ENCODE measurements at places on chromosomes 5 and 9. TPM values are rescaled to one million over a fixed set of nuclear protein-coding genes. Genes with fewer than 3 reads are reported as not detected.

Gene MINAR2
- total RNA-seq, result not detected

DNA sequence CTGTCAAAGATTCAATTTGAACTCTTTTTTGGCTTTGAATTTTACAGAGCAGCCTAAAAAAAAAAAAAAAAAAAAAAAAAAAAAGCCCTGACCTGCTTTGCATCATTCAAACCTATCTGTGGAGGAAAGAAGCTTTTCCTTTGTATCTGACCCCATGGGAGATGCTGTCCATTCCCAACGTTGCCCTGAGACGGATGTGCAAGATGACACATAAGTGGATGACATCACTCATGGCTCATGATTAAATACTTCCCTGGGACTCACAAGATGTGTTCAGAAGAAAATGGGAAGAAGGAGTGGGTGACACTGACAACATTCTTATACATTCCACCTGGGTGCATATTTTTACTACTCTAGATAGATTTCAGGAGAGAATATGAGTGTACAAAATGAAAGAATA is 245.7 kb upstream of the ELAVL2 start:
- DNase-seq, result no peak

- peak; percentile 79 for DNase-seq
These were observed 1.1 kb upstream of the GPSM1 start for GRCh38 chr9:136326061-136326760.

Gene IL3
- not detected for total RNA-seq

DNA sequence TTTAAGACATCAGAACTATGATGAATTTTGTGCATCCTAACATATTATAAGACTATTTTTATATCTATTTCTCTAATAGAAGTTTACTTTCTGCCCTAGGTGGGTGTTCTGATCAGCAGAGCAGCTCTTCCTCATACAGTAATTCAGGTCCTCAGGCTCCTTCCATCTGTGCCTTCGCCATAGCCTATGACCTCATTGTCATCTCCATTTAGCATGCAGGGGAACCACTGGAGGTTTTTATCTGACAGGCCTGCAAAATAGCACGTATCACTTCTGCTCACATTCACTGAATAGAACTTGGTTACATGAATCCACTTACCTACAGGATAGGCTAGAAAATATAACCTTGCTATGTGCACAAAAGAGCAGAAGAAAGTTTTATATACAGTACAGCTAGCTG is 159.4 kb upstream of the CCNH start:
- no peak for DNase-seq

GRCh38 chr5:108615216-108615615 is 132.5 kb upstream of the FER start:
- no peak for DNase-seq

Gene FOXD4L6
- not detected for total RNA-seq

DNA sequence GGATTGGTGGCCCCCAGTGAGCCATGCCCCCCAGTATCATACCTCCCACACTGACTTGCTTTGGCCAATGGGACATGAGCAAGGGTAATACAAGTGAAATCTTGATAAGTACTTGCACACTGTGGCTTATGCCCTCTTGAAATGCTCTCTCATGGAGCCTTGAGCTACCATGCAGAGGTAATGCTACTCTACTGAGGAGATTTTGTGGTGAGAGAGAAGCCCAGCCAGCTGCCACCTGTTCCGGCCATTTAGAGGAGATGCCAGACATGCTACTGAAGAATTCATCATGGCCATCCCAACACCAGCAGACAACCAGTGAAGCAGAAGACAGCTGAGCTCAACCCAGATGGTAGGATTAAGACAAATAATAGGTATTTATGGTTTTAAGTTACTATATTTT is 299.5 kb downstream of the MEF2C start:
- DNase-seq, result no peak

Gene ARL15
- total RNA-seq, result 5.4 TPM

Gene ECM2
- total RNA-seq, result 23.3 TPM

- DNase-seq, result peak; percentile 97
These were observed 85.0 kb downstream of the STK10 start for GRCh38 chr5:172102913-172103626.

GRCh38 chr5:50697739-50698138 is 31.3 kb downstream of the PARP8 start:
- DNase-seq, result no peak

DNA sequence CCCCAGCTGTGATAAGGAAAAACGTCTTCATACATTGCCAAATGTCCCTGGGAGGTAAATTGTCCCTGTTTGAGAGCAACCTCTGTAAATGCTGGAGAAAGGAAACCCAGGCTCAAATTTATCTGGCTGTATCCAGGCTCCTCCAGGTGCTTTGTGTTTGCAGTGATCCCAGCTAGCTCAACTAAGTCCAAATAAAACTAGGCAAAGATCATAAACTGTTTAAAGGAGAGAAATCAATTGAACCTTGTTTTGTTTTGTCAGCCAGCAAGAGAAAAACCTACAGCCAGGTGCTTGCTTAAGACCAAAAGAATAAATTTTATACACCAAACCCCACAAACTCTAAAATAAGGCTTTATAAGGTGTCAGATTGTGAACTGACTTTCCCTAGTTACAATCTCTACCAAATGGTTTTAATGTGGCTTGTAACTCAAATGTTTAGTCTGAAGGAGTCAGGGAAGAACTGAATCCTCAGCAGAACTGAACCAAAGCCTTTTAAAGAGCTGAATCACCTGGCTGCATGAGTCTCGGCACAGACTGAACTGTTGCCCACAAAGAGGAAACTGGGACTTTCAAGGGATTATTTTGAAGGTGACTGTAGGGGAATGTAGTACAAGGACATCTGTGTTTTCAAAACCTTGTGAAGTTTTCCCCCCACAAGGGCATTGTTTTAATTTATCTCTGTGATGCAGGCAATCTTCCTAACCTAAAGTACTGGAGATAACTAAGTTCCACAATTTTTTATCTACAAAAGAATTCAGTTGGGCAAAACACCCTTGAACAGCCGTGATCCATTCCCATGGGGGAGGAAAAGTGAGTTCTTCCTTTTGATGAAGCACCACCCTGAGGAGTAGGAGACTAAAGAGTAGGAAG is 201.7 kb upstream of the TARS1 start:
- DNase-seq, result peak; percentile 15

DNA sequence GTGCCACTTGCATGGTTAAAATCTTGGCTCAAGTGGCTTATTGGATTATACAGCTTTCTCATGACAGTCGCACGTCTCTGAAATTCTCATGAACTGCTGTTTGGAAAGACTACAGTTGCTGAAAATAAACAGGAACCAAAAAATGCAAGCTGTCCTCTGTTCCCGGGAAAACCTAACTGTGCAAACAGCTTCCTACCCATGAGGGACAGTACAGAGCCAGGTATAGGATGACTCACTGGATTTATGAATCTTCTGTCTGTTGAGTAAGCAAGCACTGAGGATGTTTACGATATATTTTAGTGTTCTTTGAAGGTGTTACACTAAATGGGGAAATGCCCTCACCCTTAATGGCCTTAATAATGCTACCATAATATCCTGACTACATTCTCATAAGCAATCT is 380.3 kb upstream of the TNC start:
- DNase-seq, result no peak

Gene PLCXD3
- total RNA-seq, result 13.0 TPM

DNA sequence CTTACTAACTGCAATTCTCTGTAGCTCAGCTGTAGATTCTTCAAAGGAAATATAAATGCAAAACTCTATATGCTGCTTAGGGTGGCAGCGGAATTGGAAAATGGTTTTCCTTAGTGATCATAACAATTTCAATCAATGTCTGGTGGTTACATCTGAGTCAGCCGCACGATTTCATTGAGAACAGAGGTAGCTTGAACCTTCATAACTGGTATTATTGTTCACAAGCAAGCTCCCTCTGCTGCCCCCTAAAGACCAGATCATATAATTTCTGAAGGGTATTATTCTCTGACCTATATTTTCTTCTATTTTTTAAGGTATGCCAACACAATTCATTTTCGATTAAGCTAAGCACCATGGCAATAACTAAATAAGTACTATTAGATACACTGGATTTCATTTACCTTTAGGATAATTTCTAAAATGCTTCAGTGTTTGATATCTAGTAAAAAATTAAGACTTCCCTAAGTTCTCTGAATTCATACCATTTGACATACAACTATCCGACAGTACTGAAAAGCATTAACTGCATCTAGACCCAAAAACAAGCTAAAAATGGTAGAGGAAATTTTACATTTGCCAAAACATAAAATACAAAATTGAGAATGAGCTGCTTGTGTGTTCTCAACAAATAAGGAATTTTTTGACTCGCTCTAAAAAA is 181.1 kb upstream of the SPEF2 start:
- DNase-seq, result peak; percentile 42

DNA sequence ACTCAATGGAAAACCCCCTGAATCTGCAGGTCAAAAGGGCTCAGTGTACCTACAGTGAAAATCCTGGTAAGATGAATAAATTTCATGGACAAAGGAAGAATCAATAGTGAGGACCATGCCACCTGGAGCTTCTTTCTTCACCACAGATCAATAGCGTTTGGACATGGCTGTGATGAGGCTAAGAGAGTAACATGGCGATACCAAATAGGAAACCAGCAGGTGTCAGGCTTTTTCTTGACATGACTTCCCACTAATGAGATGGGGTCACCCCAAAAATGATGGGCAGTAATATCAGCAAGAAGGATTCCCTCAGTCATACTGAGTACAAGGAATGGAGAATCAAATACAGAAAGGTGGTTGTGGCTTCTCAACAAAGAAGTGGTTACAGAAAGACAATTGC is 208.5 kb upstream of the PLPPR1 start:
- no peak for DNase-seq

Gene TLX3
- not detected for total RNA-seq

- DNase-seq, result peak; percentile 99
These were observed 48.2 kb upstream of the NFIB start for GRCh38 chr9:14362175-14362574.

GRCh38 chr5:170266570-170267381 is 30.8 kb downstream of the LCP2 start:
- DNase-seq, result no peak

DNA sequence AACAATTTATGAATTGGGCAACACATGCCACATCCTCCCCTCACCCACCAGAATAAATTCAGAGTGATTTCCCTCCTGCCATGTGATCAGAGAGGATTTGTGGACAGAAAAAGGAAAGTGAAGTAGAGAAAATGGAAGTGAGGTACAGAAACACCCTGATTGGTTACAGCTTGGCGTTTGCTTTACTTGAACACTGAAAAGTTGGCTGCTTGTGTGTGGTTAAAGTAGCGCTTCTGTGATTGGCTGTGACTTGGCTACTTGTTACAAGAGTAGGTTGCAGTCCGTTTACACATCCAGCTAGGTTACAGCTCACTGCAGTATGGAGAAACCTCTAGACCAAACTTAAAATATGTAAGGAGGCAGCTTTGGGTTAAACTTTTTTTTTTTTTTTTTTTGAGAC is 205.2 kb upstream of the ZNF608 start:
- no peak for DNase-seq

Gene FOXI1
- not detected for total RNA-seq

Gene IL5
- not detected for total RNA-seq

- peak; percentile 29 for DNase-seq
These were observed 148.0 kb upstream of the ADRA1B start for GRCh38 chr5:159768243-159768642.

- DNase-seq, result no peak
These were observed 62.6 kb upstream of the ZNF354B start for GRCh38 chr5:178797101-178797521.

Gene PCDHB12
- 0.18 TPM for total RNA-seq

DNA sequence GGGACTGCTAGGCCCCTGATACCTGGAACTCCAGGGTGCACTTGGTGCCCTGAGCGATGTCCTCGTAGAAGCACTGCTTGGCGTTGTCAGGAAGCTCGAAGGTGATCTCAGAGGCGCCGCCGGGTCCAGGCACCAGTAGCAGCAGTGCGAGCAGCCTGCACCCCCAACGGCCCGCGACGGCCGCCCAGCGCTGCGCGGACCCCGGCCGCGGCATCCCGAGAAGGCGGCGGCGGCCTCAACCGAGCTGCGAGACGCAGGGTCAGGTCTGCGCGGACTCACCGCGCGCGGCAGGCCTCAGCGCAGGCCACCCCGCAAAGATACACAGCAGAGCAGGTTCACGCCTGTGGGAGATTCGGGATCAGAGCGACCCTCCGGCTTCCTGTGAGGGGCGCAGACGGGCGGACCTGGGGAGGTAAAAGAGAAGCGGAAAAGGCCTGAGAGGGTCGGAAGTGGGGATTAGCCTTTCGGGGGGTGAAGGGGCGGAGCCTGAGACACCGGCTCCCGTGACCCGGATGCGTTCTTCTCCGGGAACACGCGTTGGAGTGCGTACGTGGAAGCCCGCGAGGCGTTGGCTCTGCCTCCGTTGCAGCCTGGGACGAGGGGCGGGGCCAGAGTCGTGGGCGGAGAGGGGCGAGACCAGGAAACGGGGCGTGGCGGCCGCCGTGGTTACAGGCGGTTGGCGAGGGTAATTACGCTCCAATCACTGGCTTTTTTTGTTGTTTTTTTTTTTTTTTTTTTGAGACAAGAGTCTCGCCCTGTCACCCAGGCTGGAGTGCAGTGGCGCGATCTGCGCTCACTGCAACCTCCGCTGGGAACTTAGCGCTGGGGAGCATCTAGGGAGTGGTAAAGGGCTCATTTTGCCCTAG is at the start of gene TMED7:
TSS of gene TMED7 (minus strand) at position 458 of the 866 bp plus-strand sequence. CDS start at position 214, 244 bp downstream.
- peak; percentile 97 for DNase-seq

GRCh38 chr9:79447308-79447605 is 124.5 kb upstream of the TLE4 start:
- no peak for DNase-seq

GRCh38 chr5:80871541-80871961 is 88.6 kb upstream of the RASGRF2 start:
- peak; percentile 20 for DNase-seq

GRCh38 chr5:83376461-83376860 is 95.1 kb upstream of the VCAN start:
- DNase-seq, result peak; percentile 55

DNA sequence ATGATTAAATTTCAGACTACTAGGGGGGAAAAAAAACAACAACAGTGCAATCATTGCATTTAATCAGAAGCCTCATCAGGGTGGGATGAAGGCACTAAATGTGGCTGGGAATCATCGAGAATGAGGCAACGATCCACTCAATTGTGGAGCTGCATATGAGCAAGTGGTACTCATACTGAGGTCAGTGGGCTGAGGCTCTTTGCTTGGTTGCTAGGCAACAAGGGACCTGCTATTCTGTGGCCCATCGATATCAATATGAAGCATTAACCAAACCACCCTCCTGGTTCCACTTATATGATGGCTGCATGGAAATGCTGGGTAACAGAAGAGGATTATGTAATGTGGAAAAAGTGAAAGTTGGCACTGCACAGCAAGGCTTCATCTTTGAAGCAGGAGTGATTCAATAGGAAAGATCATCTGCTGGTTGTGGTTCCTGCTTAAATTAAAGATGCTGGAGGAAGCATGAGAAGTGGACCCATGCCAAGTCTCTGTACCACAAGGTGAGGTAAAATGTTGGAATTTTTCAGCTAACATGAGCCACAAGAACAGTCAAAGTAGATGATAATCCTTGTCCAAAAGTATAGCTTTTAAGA is 159.8 kb upstream of the HMHB1 start:
- DNase-seq, result peak; percentile 45

GRCh38 chr5:64330728-64331231 is 165.1 kb downstream of the RNF180 start:
- no peak for DNase-seq

GRCh38 chr9:111937781-111938426 is 41.3 kb downstream of the UGCG start:
- peak; percentile 79 for DNase-seq

GRCh38 chr5:5132234-5132633 is 7.9 kb upstream of the ADAMTS16 start:
- no peak for DNase-seq

- DNase-seq, result peak; percentile 68
These were observed 58.3 kb upstream of the AKNA start for GRCh38 chr9:114446036-114446435.

GRCh38 chr9:137160716-137161557 is 8.9 kb downstream of the LRRC26 start:
- no peak for DNase-seq

- DNase-seq, result peak; percentile 75
These were observed 15.3 kb upstream of the GRXCR2 start for GRCh38 chr5:145887976-145888574.

Data from fibroblast of the aortic adventitia (primary cell).